Left cardiac atrium (tissue), 4 donors: ENCODE measurements at places on chromosomes 2 and 18. TPM values are rescaled to one million over a fixed set of nuclear protein-coding genes. Genes with fewer than 3 reads are reported as not detected.
A peak's percentile ranks its signal among the peaks of the same experiment; 100 is the strongest.

Gene DYTN
- total RNA-seq: not detected

Gene DAPL1
- not detected for total RNA-seq

Gene SRD5A2
- total RNA-seq: not detected

Gene AP1S3
- 1.0 TPM for total RNA-seq

Gene CCL20
- total RNA-seq: not detected

Gene POTEJ
- not detected for total RNA-seq

Gene CNGA3
- not detected for total RNA-seq

Gene DCDC2C
- not detected for total RNA-seq

Gene WDR43
- 17.9 TPM for total RNA-seq

Gene VWC2L
- total RNA-seq: not detected

Gene RGPD3
- total RNA-seq: 0.10 TPM

Gene AOX1
- total RNA-seq: 16.6 TPM

Gene SULT1C4
- 9.6 TPM for total RNA-seq

GRCh38 chr2:174044556-174044955 is 79.4 kb upstream of the SP3 start:
- no peak for DNase-seq

DNA sequence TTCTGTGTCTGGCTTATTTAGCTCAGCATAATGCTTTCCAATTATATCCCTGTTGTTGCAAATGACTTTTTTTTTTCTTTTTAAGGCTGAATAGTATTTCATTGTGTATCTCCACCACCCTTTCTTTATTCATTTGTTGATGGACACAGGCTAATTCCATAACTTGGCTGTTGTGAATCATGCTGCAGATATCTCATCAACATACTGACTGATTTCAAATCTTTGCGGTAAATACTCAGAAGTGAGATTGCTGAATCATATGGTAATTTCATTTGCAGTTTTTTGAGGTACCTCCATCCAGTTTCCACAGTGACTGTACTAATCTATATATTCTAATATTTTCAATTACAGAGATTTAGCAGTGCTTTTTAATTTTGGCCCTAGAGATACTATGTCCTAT is 266.2 kb downstream of the TMX3 start:
- no peak for DNase-seq

- no peak for DNase-seq
Measured at GRCh38 chr2:68646303-68646702, 2.9 kb downstream of the PROKR1 start.

- no peak for DNase-seq
Measured at GRCh38 chr2:105712166-105712915, 32.4 kb upstream of the NCK2 start.

GRCh38 chr2:218465987-218466633 is 47.2 kb downstream of the VIL1 start:
- no peak for DNase-seq

GRCh38 chr2:191641609-191642008 is 36.3 kb upstream of the NABP1 start:
- no peak for DNase-seq

- no peak for DNase-seq
Measured at GRCh38 chr18:73880387-73880786, 267.2 kb downstream of the FBXO15 start.

- DNase-seq: no peak
Measured at GRCh38 chr2:187495324-187495723, 47.3 kb upstream of the CALCRL start.

DNA sequence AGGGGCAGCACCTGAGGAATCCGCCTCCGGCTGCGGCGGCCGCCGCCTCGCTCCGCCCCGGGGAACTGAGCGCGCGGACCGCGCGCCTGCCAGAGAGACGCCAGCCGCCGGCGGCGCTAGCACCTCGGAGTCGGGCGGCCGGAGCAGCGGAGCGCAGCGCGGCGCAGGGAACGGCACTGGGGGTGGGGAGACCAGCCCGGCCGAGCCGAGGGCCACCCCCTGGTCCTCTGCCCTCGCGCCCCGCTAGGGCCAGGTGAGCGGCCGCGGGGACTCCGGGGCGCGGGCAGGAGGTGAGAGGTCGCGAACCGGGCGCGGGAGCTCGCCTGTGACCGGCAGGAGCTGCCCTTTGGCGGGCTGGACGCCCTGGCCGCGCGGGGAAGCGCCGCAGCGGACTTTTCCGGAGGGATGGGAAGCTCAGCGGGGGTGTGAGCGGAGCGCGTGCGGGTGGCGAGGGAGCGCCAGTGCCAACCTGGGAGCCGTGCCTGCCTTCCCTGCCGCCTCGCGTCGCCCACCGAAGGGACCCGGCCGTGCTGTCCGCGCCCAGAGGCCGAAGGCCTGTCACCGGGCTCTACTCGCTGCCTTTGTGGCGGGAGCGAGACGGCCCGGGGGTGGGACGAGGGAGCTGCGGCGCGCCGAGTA is at the start of gene GREB1L:
GREB1L (plus strand) TSS at position 92 of the 639 bp plus-strand sequence. CDS start 141,287 bp downstream, outside the sequence.
- peak; percentile 61 for DNase-seq

DNA sequence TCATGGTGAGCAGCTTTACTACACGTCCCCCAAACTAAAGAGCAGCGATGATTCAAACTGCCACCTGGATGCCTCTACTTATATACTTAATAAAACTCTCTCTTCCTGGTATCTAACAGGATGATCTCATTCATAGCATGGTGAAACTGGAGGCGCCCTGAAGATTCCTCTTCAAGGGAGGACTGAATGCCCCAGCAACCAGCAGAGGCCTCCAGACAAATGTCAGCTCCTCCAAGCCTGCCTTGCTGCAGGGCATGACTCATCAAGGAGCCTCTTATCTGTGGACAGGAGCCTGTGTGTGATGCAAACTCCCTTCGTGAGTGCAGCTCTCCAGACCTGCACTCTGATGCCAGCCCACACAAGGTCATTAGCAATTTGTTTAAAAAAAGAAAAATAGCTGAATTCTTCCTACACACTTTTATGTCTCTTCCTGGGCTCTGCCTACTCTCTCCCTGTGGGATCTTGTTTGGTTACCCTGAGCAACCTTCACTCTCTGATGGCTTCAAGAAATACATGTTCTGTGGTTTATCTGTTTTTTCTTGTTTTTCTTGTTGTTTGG is 30.2 kb downstream of the LONRF2 start:
- peak; percentile 64 for DNase-seq

DNA sequence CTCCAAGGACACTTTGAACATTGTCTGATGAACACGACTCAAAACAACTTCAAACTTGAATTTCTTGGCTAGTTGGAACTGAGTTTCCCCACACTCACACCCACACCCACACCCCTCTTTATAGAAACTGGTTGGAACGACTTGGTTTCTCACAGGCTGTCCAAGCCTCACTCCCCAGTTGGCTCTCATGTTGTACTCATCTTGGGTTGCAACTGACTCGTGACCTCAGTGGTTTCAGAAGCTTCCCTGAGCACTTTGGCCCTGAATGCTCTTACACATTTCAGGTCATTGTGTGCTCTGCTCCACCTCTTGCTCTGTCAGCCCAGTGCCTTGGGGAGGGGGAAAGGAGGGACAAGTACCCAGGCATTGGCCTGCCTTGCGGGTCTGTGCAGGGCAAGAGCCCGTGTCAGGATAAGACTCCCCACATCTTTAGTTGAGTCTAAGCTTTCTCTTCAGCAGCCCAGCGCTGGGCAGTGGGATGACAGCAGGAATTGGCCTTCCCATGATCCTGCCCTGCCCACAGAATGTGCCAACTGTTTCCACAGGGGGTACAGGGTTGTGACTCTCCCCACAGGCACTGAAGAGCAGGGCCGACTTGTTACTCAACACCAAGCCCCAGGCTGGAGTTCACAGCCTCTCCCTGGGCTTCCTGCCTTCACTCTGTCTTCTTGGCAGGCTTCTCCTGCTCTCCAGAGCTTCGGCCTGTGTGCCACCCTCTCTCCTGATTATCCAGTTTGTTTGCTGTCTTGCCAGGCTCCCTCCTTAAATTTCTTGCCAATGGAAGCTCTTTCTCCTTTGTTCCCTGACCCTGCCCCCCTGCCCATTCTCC is 104.6 kb downstream of the RTN4 start:
- DNase-seq: peak; percentile 55

DNA sequence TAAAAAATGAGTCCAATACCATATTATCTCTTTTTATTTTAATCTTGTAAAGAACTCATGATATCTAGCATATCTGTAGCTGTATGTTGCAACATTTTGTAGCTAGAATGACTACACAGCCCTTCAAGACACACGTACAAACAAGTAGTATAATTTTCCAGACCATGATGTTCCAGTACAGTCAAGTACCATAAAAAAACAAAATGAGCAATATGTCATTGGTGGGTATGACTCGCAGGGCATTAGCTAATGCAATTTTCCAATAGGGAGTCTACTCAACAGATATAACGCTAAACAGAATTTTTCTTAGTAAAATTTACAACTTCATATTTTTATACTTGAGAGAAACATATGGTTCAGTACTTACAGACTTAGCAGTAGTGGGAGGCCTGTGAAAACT is 53.6 kb upstream of the UGP2 start:
- no peak for DNase-seq

DNA sequence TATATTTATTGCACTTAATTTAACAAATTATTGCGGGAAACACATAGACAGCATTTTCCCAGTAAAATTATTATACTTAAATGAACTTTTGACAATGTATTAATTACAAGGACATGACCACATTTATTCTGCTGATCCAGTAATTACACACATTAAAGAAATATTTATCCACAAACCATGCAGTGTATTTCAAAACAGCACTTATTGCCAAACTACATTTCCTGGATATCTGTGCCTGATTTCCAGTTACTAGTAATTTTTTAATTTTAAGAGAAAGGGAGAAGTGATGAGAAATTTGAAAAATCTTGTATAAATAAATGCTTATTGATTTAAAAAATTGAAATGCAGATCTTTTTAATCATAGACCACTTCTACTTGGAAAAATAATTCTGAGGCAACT is 1458.7 kb upstream of the ACVR2A start:
- DNase-seq: no peak

GRCh38 chr2:27720004-27720551 is 51.4 kb upstream of the MRPL33 start:
- DNase-seq: peak; percentile 71

GRCh38 chr18:27695052-27695451 is 481.9 kb downstream of the CDH2 start:
- no peak for DNase-seq

GRCh38 chr2:177753682-177754491 is 318.7 kb downstream of the PDE11A start:
- peak; percentile 83 for DNase-seq

GRCh38 chr18:36589857-36590543 is 238.8 kb downstream of the TPGS2 start:
- DNase-seq: no peak

- DNase-seq: no peak
Measured at GRCh38 chr18:59799383-59800015, 100.3 kb upstream of the PMAIP1 start.

DNA sequence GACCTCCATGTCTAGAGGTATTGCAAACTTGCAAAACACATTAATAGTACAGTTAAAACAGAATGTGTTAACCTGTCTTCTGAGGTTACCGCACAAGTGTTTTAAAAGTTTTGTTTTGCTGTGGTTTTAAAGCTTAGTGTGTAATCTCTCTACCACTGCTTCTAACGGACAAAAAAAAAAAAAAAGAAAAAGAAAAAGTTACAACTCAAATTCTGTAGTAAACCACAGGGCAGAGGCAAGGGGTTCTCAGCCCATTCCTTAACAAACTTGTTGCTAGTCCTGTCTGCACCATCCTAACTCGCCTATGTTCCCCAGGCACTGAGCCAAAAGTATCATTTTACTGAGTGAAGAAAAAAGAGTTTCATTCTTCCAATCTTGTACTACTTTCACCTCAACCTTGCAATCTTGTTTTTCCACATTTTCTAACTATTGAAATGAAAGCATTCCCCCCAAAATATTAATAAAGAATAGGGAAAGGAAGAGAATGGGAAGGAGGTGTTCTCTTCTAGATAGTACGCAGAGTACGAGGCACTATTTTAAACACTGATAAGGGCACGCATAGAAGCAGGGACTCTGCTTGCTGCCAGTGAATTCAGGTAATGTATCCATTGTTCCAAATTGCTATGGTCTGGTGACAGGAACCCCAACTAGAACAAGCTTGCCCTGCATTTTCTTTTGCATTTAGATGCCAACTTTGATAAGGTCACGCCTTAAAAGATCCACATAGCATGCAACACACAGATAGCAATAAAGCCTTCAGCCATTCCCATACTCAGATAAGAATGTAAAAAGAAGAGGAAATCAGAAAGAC is 47.1 kb downstream of the IKZF2 start:
- no peak for DNase-seq

GRCh38 chr2:84526562-84526961 is 10.3 kb downstream of the DNAH6 start:
- DNase-seq: no peak

DNA sequence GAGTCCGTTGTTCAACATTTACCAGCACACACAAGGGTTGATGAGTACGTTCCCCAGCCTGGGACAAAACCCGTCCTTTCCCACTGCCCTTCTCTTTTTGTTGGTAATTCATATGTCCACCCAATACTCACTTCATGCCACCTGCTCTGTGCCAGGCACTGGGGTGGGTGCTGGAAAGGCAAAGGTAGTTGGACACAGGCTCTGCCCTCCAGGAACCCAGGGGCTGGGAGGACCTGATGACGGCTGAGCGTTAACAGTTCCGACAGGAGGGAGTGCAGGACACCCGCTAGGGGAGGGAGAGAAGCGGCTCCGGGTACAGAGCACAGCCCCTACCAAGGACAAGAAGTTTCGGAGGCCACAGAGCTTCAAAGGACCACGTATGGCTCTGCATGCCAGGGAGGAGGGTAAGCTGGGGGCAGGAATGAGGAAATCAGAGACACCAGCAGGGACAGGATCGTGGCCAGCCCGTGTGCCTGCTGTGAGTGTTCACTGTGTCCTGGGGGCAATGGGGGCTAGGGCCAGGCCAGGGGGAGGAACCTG is 134.1 kb upstream of the GPC1 start:
- DNase-seq: no peak

GRCh38 chr2:114940785-114941458 is 498.5 kb downstream of the DPP10 start:
- no peak for DNase-seq
